ENCODE measurements at places on chromosomes 11 and 22.
A peak's percentile ranks its signal among the peaks of the same experiment; 100 is the strongest.

DNA sequence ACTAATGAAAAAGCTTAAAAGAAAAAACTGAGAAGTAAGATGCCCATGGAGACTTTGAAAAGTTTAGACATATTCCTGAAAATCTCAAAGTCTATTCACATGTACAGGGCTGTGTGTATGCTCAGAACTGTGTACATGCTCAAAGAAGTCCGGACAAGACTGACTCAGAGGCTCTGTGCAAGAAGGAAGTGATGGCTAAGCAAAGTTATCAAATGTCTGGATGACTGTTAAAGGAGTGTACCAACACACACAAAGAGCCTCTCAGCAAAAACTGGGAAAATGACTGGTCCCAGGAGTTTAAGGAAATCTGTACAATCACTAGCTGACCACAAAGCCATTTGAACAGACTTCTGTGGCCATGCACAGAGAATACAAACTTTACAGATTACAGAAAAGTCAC is 33.1 kb upstream of the ARHGAP32 start:
- no peak for DNase-seq

DNA sequence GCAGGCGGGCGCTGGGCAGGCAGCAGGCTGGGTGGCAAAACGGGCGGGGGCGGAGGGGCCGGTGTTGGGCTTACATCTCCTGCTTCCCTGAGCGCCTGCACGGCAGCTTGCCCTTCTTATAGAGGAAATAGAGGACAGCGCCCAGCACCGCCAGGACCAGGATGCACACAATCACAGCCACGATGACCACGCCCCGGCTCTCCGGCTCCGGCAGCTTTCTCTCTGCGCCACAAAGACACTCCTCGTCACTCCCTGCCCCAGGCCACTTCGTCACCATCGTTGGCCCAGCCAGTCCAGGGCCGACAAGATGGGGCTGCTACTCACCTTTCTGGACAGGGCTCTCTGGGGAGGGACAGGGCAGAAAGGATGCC is 6.3 kb downstream of the MCAM start:
- no peak for DNase-seq

GRCh38 chr11:116328851-116329250 is 443.9 kb downstream of the BUD13 start:
- DNase-seq, result no peak

DNA sequence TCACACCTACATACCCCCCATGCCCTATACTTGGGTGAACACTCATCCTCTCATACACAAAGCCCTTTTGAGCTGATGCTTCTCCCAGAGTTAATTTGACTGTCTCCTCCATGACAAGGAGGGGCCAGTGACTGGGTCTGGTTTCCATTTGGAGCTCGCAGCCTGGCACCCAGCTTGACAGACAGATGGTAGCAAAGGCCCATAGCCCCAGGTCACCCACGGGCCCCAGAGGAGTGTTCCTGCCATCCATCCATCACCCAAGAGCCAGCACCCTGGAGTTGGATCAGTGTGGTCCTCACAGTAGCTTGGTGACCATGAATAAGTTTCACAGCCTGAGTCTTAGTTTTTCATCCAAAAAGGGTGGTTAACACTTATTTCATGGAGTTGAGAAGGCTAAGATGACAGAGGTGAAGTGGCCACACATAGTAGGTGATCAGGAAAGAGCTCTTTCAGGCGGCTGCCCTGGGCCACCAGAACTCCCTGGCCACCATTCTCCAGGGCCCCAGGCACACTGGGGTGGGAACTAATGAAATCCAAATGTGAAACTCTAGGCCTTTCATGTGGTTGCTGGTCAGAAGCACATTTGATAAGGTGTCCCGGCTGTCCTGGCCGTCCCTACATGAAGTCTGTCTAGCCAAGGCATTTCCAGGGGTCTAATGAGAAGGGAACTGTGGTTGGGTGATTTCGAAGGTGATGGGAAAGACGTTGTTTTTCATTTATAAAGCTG is 42.4 kb downstream of the LIF start:
- DNase-seq, result no peak

GRCh38 chr11:65420506-65420905 is 2.1 kb upstream of the NEAT1 start:
- DNase-seq, result no peak

- DNase-seq, result peak; percentile 81
Observed at GRCh38 chr11:33722590-33723234, 13.5 kb downstream of the CD59 start.

DNA sequence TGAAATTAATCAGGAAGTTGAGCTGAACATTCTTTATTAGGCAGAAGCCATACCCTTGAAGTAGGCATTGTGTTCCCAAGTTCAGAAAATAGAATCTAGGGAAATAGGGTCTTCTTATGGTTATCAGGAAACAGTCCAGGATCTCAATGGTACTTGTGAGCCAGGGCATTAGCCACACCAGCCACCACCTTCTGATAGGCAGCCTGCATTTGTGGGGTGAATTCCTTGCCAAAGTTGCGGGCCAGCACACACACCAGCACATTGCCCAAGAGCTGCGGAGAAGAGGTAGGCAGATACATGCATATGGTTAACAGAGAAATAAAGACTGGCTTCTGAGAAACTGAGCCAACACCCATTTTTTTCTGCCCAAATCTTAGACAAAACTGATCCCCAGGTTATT is 1.5 kb downstream of the HBD start:
- no peak for DNase-seq

- DNase-seq, result no peak
Observed at GRCh38 chr11:96317571-96317970, 25.4 kb downstream of the MAML2 start.

GRCh38 chr22:24517446-24517845 is 22.3 kb downstream of the UPB1 start:
- DNase-seq, result no peak

DNA sequence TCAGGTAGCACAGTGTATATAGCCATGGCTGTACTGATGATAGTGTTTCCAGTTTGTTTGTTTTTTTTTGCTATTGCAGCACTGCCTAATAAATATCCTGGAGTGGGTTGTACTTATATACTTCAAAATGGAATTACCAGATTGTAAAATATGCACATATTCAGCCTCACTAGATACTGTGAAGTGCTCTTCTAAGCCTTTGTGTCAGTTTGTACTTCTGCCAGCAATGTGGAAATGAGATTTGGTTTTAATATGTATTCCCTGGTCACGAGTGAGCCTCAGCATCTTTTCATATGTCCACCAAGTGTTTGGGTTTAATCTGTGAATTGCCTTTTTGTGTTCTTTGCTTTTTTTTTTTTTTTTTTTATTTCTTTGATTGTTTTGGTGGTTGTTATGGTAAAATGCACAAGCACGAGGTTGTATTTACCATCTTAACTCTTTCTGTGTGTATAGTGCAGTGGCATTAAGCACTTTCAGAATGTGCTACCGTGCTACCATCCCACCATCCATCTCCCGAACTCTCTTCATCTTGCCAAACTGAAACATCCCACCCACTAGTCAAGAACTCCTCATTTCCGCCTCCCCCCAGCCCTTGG is 34.9 kb downstream of the ST3GAL4 start:
- DNase-seq, result no peak

DNA sequence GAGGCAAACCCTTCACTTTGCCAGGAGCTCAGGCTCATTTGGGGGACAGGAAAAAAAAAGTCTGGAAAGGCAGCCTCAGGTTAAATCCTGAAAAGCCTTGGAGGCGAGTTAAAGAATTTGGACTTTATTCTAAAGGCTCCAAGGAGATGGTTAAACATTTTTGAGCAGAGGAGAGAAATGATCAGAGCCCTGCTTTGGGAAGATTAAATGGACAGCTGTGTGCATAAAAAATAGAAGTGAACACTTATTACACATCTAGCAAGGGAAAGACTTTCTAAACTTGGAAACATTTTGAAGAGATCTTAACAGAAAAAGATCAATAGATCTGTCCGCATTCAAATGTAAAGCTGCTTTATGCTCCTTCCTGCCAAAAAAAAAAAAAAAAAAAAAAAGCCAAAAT is 8.4 kb upstream of the RAB3IL1 start:
- no peak for DNase-seq

DNA sequence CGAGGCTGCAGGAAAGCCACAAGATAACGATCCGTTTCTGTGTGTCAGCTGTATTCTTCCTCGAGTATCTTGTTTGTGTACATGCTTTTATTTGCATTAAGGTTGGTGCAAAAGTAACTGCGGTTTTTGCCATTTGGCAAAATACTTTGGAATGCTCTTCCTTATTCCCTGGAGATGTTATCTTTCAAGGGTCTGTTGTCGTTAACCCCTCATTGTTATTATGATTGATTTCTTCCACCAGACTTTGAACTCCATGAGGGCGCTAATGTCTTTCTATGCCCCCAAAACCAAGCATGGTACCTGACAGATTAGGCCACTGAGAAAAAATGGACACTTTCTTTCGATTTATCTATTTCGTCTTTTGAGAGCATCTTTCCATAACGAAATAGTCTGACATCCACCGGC is 563 bp upstream of the PSMA1 start:
- DNase-seq, result no peak

DNA sequence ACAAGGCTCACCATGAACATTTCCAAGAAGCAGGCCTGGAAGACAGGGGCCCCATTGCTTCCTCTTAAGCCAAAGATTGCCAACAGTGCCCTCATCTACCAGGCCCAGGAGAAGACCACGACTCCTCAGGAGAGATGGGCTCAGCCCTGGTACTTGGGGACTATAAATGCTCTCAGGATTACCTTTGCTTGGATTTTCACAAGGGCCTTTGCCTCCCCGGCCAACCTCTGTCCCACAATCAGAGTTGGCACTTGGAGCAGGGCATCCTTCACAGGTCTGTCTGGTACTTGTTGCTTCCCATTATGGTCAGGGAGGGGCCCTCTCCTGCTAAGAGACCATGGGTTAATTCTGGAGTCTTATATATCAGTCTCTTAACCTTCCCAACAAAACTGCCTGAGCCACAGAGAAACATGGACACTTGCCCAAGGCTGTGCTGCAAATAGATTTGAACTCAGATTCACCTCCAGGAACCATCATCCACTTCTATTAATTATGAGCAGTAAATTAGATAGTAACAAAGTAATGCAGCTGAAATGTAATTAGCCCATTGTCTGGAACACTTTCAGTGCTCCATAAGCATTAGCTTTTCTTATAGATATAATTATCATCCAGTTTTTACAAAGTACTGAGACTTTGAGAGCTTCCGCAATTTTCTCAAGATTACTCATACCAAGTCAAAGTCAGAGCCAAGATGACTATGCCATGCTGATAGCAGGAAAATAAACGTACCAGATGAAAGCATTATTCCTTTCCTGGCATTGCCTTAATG is 33.5 kb downstream of the POU2AF3 start:
- no peak for DNase-seq

DNA sequence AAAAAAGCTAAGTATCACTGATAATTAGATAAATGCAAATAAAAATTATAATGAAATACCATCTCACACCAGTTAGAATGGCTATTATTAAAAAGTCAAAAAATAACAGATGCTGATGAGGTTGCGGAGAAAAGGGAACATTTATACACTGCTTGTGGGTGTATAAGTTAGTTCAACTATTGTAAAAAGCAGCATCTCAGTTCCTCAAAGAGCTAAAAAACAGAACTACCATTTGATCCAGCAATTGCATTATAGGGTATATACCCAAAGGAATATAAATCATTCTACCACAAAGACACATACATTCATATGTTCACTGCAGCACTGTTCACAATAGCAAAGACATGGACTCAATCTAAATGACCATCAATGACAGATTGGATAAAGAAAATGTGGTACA is 120.3 kb upstream of the ZBED5 start:
- no peak for DNase-seq

DNA sequence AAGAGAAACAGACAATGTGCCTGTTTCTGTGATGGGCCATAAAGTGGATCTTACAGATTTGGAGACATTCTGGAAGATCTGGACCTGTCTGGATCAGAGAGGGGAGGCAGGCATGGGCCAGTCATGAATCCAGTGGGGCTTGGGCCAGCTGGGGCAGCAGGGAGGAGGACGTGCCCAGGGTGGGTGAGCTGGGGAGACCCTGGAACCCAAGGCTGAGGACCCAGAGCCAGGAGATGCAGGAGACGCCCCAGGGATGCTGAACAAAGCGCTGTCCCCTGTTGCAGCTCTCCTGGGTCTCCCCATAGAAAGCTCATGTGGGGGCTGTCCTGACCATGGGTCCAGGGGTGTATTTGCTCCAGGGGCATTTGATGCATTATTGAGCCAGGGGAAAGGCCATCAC is 1.5 kb upstream of the APOBEC3A start:
- DNase-seq, result no peak

GRCh38 chr11:83249972-83250593 is 36.1 kb downstream of the CCDC90B start:
- peak; percentile 47 for DNase-seq

- DNase-seq, result no peak
Observed at GRCh38 chr11:64674774-64675173, 48.2 kb downstream of the NRXN2 start.

DNA sequence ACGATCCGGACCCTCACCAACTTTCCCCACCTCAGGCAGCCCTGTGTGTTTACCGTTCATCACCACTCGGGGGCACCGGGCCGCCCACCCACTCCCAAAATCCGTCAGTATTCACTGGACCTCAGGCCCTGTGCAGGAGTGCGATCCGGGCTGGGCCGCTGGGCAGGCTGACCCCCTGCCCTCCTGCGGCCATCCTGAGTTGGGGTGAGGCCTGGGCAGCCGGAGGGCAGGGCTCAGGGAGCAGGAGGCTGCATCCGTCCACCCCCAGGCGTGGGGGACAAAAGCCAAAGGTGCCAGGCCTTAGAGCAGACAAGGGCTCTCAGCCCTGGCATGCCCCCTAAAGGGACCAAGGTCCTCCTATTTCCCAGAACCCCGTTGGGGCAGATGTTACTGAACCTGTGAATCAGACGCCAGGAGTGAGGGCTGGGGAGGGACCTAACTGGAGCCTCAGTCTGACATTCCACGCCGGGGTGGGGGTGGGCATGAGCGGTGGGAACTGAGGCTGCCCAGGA is 16.8 kb upstream of the TMEM191C start:
- no peak for DNase-seq

GRCh38 chr11:130899106-130899505 is 17.2 kb downstream of the SNX19 start:
- DNase-seq, result no peak

DNA sequence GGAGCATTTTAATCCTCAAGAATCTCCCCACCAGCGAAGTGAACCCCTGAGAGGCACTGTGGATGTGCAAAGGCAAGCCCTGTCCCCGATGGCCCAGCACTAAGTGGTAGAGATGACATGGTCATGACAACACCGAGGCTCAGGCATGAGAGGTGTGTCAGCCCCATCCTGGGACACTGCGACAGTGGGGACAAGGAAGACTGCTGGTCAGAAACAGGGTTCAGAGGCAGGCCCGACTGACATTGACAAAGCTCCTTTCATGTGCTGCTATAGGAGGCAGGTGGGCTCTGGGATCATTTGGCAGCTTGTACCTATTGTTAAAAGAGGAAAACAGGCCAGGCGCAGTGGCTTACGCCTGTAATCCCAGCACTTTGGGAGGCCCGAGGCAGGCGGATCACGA is 54.3 kb upstream of the MYEOV start:
- DNase-seq, result no peak

DNA sequence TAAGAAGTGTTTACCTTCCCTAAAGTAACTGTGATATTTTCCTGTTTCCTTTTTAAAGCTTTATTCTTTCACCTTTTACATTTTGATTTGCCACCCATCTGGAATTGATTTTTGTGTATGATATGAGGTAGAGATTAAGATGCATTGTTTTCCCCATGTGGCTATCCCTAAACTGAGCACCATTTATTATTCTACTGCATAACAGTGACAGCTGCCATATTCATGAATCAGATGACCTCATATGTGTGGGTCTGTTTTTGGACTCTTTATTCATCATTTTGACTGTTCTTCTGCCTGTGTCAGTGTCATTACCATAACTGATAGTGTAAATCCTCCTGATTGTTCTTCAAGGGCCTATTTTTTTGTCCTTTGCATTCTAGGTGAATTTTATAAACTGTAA is 50.8 kb downstream of the HIPK3 start:
- DNase-seq, result peak; percentile 13

Data from fibroblast of skin of scalp (primary cell).